ENCODE measurements at places on chromosomes 3 and 15.

DNA sequence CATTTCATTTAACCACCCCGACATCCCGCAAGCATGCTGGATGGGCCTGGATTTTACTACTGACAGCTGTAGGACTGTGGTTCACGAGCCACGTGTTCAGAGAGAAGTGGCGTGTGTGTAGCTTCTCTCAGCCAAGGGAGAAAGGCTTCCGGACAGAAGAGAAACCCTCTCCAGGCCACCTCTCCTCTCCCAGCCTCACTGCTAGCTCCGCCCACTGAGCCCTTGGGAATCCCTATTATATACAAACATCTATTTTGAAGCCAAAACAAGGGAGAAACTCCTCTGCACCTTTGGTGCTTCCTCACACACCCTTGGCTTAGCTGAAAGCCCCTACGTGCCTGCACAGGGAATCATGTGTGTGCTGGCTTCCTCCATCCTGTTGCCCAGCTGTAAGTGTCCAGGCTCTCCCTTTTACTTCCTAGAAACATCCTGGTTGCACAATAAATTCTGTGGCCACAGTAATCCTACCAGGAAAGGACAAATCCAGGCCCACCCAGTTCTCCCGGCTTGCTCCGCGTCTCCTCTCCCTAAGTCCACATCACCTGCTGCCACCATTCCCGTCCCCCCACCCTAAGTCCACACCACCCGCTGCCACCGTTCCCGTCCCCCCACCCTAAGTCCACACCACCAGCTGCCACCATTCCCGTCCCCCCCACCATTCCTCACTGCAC lies 30.5 kb downstream of the PCSK6 start:
- peak; percentile 91 for DNase-seq

- peak; percentile 53 for DNase-seq
Observed at GRCh38 chr15:51499379-51499976, 123.1 kb downstream of the DMXL2 start.

- no peak for DNase-seq
Observed at GRCh38 chr3:3851621-3852323, 52.5 kb downstream of the LRRN1 start.

GRCh38 chr15:55823191-55823670 lies 80.3 kb upstream of the PRTG start:
- peak; percentile 96 for DNase-seq

DNA sequence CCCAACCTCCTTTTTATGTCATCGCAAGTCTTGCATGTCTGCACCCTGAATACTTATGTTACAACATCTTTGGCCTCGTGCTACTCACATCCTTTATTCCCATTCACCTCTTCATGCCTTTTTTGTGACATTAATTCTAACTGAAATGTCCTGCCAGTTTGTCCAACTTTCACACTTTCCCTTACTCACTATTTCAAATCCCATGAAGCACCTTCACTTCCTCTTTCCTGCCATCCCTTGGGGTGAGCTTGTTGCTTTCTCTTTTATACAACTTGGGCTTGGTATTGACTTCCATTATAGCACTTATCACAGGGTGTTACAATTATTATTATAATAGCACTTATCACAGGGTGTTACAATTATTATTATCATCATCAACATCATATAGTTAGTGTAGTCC lies 496.3 kb downstream of the NLGN1 start:
- no peak for DNase-seq

GRCh38 chr3:119911748-119912147 lies 129.8 kb downstream of the NR1I2 start:
- DNase-seq: no peak

DNA sequence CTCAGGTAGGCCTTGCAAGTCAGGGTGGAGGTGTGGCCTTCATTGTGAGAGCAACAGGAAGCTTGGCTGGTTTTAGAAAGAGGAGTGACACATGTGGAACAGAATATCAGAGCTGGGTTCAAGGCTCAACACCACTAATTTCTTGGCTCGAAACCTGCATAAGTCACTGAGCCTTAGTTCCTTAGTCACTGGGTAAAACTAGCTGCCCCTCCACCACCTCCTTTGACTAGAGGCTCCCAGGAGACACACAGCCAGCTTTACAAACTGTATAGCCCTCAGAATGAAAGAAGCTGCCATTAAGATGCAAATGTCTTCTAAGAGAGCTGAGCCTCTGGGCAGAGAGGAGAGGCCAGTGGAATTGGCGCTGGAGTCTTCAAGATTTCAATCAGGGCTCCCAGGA lies 67.7 kb downstream of the CERS3 start:
- no peak for DNase-seq

DNA sequence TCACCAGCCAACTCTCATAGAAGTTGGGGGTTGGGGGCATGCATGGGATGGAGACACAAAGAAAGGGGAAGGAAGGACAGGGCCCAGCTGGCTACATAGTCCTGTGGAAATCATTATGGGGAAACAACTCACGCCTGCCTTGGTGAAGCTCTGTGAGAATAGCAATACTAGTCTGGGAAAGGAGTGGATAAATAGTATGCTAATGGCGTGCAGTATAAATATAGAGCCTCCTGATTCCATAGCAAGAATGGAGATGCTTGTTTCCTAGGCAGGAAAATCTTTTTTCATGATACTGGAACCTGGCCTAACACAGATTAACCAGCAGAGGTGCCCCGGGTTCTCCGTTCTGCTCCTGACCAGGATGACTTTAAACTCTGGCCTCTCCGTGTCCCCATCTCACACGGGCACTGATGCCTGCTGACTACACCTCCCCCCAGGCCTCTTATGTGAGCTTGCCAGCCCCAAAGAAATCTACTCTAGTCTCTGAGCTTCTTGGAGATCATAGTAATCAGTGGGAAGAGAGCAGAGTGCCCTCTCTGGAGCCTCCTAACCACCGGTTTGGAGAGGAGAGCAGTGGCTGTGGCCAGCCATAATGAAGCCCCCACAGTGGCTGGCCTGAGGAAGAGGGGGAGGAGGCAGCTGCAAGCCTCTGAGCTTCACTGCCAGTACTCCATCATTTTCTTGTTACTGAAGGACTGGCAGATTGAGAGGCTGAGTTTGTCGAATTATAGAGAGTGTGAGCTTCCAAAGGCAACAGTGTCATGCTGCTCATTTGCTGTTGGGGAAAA lies 355.0 kb upstream of the SEMA6D start:
- DNase-seq: no peak

All from fibroblast of villous mesenchyme (primary cell).